ENCODE measurements at places on chromosomes 6 and 20.

- no peak for DNase-seq
Measured at GRCh38 chr6:106059331-106059730, 26.8 kb upstream of the PRDM1 start.

GRCh38 chr6:151186306-151186705 lies 53.5 kb upstream of the AKAP12 start:
- DNase-seq, result no peak

- DNase-seq, result peak; percentile 32
Measured at GRCh38 chr20:48722737-48723191, 105.0 kb downstream of the PREX1 start.

- DNase-seq, result peak; percentile 53
Measured at GRCh38 chr6:26053992-26054780, 33.0 kb upstream of the HFE start.

GRCh38 chr20:62219101-62219991 lies 732 bp downstream of the HRH3 start:
- no peak for DNase-seq

DNA sequence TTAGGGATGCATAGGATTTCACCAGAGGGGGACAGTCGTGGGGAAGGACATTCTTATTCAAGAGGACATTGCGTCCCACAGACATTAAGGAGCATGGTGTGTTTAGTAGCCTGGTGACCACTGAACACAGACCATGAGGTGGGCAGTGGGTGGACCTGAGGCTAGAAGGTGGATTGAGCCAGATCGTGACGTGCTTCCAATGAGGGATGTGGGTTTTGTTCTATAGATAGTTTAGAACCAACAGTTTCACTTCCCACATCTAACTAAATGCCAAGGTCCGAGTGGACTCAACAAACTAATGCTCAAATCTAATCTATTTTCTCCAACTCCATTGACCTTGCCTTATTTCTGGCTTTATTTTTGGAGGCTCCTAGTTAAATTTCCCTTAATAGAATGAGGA lies 58.5 kb downstream of the OGFRL1 start:
- no peak for DNase-seq

DNA sequence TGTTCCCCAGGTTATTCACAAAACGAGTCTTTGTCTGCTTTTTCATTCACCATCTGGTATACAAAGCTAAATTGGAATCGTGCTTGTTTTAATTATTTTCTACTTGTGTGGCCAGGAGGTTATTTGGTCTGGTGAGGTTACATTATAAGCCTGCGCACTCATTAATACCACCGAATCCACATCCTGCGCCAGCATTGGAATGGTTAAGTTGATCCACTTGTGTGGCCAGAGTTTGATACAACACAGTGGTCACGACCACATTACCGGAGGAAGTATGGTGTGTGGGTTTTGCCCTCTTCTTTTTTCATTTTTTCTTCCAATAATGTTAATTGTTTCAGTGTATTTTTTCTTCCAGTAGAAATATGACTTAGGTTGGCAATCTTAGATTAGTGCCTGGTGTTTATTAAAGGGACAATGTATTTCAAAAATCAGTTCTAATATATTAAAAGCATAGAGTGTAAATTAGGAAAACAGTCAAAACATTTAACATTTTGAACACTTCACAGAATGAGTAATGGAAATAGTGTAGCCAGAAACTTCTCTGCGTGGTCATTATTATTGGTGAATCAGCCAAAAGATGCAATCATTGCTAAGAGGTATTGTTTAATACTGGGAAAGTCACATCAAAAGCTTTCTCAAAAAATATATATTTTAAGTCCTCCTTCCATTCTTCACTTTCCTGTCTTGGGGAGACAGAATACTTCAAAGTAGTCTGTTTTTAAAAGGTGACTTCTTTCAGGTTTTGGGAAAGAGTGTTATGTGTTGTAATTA lies 84.5 kb downstream of the JARID2 start:
- DNase-seq, result no peak

DNA sequence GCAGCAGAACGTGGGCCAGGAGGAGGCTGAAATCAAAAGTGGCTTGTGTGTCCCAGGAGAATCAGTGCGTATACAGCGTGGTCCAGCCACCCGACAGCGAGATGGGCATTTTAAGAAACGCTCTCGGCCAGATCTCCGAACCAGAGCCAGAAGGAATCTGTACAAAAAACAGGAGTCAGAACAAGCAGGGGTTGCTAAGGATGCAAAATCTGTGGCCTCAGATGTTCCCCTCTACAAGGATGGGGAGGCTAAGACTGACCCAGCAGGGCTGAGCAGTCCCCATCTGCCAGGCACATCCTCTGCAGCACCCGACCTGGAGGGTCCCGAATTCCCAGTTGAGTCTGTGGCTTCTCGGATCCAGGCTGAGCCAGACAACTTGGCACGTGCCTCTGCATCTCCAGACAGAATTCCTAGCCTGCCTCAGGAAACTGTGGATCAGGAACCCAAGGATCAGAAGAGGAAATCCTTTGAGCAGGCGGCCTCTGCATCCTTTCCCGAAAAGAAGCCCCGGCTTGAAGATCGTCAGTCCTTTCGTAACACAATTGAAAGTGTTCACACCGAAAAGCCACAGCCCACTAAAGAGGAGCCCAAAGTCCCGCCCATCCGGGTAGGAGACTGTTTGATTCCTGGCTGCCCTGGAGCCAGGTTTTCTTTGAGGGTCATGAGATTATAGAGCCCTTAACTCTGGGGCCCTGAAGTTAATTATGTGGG lies 75.3 kb downstream of the ASXL1 start:
- no peak for DNase-seq

DNA sequence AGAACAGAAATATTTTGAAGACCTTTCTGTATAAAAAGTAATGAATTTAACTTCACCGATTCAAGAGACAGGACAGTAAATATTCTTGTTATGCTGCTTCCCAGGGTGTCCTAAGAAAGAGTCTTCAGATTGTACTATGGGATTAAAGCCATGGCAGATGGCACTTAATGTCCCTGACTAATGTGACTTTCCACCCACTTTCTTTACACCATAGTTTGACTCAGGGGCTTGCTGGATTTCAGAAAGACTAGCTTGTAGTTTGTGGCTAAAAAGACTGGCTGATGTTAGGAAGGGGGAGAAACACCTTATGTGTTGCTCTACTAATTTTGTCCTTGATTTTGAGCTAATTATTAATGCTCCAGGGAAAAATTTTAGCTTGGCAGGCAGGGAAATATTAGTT lies 75.9 kb downstream of the UTRN start:
- no peak for DNase-seq

DNA sequence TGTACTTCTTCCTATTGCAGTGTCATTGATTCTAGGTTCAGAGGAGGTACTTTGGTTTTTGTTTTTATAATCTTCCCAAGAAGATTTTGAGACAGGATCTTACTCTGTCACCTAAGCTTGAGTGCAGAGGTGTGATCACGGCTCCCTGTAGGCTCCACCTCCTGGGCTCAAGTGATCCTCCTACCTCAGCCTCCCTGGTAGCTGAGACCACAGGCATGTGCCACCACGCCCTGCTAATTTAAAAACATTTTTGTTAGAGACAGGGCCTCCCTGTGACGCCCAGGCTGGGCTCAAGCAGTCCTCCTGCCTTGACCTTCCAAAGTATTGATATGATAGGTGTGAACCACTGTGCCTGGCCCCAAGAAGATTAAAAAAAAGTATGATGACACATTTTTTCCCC lies 3.4 kb upstream of the SLC17A5 start:
- DNase-seq, result no peak

- no peak for DNase-seq
Measured at GRCh38 chr6:135146162-135146934, 34.8 kb upstream of the MYB start.

- no peak for DNase-seq
Measured at GRCh38 chr20:17357238-17357637, 130.4 kb downstream of the PCSK2 start.

DNA sequence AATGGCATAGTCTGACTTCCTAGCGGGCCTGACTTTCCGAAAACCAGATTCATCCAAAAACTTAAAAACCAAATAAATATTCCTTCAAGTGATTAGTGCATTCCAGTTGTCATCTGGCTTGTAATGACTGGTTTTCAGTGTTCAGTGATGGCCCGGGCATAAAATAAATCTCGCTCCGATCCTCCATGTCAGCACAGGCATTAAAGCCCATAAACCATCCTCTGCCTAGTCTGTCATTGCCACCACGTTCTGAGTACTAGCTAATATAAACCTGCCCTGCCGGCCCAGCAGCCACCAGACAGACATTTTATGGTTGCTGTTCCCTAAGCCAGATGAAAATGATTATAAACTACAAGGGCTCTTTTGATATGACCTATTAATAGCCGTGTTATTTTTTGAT lies 232.3 kb upstream of the GMDS start:
- no peak for DNase-seq

- DNase-seq, result no peak
Measured at GRCh38 chr20:64247307-64247618, 8.3 kb upstream of the PCMTD2 start.

DNA sequence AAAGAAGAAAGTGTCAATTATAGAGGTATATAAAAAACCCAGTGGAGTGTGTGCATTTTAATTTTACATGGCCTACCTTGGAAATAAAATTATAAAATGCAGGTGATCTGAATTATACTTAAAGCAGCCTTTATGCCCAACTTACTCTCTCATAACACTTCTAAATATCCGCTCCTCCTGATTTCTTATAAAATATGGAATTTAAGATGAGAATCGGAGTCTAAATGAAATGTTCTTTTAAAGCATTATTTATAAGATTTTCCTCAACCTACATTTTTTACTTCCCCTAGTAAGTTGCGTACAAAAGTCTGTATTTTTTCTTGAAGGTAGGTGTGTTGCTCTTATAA lies 3.5 kb downstream of the CITED2 start:
- no peak for DNase-seq

DNA sequence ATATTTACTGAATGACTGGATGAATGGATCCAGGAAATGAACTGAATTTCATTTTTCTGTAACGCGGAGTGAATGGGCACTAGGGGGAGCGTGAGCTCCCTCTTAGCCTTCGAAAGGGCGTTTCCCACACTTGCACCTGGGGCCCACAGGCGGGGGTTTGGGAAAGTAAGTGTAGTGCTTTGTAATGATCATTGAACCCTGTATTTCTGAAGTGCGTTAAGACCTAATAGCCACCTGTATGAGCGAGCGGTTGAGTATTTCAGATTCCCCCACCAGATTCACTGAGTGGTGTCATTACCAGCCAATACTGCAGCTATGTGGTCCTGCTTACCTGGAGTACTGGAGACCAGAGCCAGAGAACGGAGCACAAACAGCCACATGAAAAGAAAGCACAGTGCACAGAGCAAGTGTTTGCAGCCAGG lies 10.5 kb downstream of the SYTL3 start:
- DNase-seq, result peak; percentile 65

DNA sequence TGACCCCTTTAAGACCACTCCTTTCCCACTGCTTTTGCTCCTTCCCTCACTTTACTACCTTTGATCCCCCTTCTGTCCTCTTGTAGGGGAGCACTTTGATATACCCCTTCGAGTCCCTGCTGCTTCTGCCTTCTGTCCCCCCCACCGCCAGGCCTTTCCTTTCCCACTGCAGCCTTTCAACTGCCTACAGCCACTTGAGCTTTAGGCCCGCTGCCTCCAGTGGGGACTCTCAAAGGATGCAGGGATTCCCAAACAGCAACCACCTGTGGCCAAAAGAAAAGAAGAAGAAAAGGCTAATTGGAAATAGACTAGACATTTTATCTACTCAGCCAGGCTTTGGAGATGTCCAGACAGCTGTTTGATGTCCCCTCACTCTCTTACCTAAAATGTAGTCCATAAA lies 77.0 kb upstream of the DTNBP1 start:
- DNase-seq, result no peak

DNA sequence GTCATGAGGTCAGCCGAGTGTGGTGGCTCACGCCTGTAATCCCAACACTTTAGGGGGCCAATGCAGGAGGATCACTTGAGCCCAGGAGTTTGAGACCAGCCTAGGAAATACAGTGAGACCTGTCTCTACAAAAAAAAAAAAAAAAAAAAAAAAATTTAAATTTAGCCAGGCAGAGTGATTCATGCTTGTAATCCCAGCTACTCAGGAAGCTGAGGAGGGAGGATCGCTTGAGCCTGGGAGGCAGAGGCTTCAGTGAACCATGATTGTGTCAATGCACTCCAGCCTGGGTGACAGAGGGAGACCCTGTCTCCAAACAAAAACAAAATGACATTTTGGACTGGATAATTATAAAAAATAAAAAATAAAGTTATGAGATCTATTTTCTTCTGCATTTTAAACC lies 56.2 kb downstream of the ADGRF1 start:
- DNase-seq, result no peak

DNA sequence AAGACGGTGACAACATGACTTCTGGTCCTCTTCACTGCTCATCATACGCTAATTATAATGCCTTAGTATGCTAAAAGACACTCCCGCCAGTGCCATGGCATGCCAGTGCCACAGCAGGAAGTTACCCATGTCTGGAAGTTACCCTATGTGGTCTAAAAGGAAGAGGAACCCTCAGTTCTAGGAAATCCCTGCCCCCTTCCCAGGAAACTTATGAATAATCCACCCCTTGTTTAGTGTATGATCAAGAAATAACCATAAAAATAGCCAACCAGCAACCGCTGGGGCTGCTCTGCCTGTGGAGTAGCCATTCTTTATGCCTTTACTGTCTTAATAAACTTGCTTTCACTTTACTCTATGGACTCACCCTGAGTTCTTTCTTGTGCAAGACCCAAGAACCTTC lies 15.8 kb upstream of the SERPINB9 start:
- DNase-seq, result peak; percentile 4

- no peak for DNase-seq
Measured at GRCh38 chr6:25922301-25922700, 8.2 kb downstream of the SLC17A2 start.

- DNase-seq, result peak; percentile 65
Measured at GRCh38 chr6:75546381-75546780, 52.8 kb upstream of the FILIP1 start.

Measured in Kasumi-1 (cell line).